C1 segment of cervical spinal cord (tissue), 14 donors: ENCODE measurements at places on chromosomes 6 and 20.

GRCh38 chr6:160051390-160051789 lies 70.2 kb upstream of the SLC22A1 start:
- no peak for DNase-seq

DNA sequence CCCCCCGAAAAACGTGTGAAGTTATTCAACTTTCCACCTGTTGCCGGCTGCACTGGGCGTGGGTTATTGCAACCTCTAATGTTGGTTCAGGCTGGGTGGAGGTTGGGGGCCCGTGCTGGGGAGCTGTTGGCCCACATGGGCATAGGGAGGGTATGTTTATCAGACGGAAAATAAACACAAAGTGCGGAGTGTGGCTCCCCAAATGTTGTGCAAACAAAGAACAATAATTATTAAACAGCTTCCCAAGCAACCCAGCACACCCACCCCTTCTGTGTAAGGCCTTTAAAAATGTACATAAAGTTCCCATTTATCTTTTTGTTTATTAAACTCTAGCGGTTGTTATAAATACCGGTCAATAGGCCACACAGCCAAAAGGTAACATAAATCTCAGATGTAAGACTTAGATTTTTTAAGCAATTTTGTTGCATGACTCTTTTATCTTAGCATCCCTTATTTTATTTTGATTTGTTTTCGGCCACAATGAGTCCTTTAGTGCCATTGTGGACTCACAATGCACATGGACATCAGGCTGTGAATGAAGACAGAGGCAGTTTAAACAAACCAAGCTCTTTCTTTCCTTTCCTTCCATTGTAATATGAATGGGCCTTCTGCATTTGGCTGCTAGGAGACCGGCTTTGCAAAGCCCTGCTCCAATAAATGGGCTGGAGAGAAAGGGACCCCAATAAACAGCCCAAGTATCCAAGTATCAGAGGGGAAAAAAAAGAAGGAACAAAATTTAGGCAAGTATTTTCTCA lies 6.9 kb upstream of the DLL1 start:
- DNase-seq = peak; percentile 71

- no peak for DNase-seq
These were observed 9.9 kb upstream of the F13A1 start for GRCh38 chr6:6330407-6330806.

GRCh38 chr6:5020142-5020541 lies 16.3 kb upstream of the RPP40 start:
- no peak for DNase-seq

DNA sequence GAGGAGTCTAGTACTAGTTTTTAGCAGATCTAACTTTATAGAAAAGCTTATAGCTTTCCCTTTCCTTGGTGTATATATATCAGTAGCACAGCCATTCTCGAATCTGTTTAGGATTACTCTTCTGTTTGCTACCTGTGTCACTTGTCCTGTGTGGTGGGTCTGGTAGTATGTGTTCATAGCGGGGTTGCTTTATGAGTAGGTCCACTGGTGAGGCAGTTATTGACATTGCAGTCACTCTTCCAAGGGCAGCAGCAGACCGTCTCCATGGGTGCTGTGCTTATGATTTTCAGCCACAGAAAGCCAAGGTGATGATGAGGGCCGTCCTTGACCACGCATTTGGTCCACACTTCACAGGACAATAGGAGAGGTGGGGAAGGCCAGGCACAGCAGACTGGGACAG lies 171.5 kb downstream of the CDKAL1 start:
- DNase-seq = no peak

DNA sequence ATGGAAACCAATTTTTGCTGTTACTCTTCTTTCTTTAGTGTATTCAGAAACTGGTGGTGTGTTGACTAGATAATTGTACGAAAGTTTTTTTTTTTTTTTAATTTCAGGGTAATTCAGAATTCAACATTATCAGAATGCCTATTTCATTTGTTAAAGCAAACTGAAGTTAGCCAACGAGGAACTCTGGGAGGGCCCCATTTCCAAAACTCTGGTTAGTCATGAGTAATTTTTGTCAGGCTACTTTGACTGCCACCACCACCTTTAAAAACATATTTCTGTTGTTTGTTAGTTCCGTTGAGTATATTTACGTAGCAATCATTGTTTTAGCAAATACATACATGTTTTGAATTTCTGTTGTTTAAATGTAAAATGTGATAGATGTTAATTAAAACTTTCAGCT lies 763 bp downstream of the ZKSCAN8 start:
- no peak for DNase-seq

DNA sequence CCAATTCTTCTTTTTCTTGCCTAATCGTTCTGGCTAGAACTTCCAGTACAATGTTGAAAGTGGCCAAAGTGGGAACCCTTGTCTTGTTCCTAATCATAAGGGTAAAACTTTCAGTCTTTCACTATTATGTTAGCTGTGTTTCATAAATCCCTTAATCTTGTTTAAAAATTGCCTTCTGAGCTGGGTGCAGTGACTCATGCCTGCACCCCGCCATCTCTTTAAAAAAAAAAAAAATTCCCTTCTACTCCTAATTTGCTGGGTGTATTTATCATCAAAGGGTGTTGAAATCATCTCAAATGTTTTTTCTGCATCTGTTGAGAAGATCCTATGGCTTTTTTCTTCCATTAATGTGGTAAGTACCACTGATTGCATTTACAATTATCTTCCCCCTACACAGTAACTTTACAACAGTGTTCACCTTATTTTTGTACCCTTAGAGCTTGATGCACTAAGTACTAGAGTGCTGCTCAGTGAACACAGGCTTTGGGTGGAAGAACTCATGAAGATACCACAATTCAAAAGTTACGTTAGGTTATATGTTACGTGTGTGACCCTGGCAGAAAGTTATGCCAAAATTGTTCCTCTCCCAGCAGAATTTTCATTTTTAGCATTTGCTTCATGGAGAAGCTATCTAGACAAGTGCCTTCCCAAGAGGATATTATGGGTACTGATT lies 9.7 kb downstream of the SNRPB start:
- no peak for DNase-seq

DNA sequence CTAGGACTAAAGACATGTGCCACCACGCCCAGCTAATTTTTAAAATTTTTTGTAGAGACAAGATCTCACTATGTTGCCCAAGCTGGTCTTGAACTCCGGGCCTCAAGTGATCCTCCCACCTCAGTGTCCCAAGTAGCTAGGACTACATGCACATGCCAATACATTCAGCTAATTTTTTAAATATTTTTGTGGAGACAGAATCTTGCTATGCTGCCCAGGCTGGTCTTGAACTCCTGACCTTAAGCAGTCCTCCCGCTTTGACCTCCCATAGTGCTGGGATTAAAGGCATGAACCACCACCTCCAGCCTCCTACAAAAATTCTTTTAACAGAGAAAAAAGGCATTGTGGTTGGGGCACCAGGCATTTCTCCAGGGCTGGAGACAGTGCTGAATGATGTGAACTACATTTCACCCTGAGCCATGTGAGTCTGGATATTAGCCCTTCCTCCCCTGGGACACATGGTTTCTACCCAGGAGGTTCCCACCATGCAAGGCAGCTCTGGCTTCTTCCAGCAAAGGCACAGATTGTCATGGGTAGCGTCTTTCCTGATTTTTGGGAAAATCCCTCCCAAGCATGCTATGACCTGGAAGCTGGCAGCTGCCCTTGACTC lies 36.3 kb upstream of the CMTR1 start:
- DNase-seq = no peak

GRCh38 chr6:146679386-146679785 lies 80.6 kb downstream of the ADGB start:
- no peak for DNase-seq

DNA sequence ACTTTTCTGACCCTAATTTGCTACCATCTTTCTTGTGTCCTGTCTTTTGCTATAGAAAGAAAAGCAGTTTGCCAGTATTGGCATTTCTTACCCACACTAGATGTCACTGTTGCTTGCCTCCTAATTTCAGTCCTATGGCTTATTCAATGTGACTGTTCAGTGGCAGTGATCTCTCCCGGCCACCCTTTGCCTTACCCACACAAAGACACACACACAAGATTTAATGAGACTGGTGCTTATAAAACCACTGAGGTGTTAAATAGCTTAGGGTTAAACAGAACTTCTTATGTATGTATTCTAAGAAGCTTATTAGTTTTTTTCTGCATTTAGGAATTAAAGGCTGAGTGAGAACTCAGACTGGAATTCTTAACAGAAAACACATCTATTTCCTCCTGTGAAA lies 233.6 kb upstream of the ASCC3 start:
- no peak for DNase-seq

DNA sequence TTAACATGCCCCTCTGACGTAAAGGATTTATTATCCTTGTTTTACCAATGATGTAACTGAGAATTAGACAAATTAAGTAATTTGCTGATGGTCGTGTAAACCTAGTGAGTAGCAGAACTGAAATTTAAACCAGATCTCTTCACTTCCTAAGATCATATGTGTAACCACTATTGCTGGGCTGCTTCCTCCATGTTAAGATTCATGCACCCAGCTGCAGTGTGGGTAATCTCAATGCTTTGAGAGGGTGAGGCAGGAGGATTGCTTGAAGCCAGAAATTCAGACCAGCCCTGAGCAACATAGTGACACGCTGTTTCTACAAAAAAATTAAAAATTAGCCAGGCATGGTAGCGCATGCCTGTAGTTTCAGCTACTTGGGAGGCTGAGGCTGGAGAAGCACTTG lies 97.9 kb downstream of the L3MBTL3 start:
- no peak for DNase-seq

GRCh38 chr6:144519426-144519825 lies 234.3 kb downstream of the UTRN start:
- no peak for DNase-seq

DNA sequence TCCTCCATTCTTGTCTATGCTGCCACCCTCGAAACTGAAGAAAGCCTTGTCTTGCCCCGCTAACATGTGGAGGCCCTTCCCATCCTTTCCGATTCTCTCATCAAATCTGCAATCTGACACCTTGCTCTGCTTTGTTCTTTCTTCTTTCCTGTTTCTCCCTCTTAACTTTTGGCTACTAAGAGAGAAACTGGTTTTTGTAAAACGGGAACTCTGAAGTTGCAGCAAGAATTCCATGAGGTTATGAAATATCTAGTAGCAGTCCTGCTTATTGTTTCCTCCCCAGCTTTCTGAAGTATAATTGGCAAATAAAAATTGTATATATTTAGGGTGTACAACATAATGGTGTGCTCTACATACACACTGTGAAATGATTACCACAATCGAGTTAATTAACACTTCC lies 80.2 kb downstream of the MAP7 start:
- no peak for DNase-seq

DNA sequence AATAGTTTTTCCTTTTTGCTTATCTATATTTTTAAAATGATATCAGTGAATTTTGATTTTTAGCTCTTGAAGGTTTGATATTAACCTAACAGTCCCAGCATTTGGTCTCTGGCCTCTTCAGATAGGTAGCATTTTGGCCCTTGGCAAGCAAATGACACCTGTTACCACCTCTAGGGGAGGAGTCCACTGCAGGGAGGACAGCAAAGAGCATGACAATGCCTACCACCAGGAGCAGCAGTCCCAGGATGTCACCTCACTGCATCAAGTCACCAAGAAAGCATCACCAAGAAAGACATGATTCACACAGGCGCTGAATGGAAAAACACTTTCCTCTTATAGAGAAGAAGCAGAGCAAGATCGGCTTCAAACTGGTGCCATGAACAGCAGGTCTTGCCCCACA lies 224.3 kb downstream of the UBE3D start:
- DNase-seq = no peak

DNA sequence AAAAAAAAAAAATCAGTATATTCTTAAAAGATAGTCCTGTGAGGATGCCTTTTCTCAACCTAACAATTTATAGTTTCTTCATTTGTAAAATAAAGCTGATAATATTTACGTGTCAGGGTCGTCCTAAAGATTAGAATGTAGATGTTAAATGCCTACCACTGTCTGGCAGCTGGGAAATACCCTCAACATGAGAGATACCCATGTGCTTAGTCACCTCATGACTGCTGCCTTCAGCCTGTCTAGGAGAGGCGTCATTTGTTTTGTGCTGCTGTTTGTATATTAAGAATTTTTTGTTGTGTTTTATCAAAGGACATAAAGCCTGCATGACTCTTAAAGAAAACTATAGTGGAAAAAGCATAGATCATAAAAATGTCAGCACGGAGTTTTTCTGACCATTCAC lies 9.5 kb downstream of the FAM120B start:
- DNase-seq = no peak

- DNase-seq = no peak
These were observed 47.1 kb upstream of the CD83 start for GRCh38 chr6:14070457-14070856.

DNA sequence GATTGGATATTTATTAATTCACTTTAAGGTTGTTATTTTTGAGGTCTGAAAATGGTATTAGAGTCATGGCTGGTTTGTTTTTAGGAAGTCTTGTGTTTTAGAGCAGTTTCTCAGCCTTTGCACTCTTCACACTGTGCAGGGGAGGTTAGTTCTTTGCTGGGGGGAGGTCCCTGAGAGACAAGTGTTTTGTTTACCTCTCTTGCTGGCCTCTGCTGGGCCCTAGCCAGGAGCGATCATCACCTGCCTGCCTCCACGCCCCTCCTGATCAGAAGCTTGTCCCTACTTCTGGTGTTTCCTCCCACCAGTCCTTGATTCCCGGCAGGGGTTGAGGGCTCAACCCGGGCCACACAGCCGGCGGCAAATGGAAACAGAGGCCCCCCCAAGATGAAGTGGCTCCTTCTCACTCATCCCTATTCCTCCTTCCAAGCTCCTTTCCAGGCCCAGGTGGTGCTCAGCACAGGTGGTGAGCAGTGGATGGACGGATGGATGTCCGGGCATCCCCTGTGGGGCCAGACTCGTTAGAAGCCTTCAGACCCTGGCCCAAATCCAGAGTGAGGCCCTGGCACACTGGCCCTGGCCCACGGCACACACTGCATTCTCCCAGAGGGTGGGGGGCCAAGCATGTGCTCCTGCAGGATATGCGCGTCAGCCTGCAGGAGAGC lies 51.3 kb downstream of the GRM4 start:
- DNase-seq = peak; percentile 88

DNA sequence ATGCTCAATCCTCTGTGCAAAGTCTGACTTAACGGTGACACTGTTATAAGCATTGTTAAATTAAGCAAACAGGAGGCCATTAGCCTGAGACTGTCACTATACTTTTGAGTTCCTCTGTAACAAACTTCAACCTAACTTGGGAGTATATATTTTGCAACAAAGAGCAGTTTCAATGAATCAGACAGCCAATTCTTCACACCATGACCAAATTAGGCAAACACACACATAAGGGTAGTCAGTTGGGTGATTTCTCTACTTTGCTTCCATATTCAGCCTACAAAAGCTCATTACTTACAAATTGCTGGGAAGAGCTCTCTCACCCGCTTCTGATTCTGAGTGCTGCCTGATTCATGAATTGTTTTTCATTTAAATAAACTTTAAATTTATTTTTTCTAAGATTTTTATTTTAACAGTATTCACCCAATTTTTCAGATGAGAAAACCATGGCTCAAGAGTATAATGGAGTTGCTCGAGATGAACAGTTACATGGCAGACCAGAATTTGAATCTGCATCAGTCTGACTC lies 60.5 kb downstream of the HACE1 start:
- DNase-seq = no peak

- DNase-seq = no peak
These were observed 12.9 kb downstream of the PPP1R16B start for GRCh38 chr20:38818113-38819065.

- DNase-seq = no peak
These were observed 1.6 kb upstream of the UCKL1 start for GRCh38 chr20:63957690-63958441.
